ENCODE measurements at places on chromosomes 7 and 10. TPM values are rescaled to one million over a fixed set of nuclear protein-coding genes. Genes with fewer than 3 reads are reported as not detected.

The CPN1 gene
- total RNA-seq = not detected

The EMX2 gene
- 0.42 TPM for total RNA-seq

The OPN1SW gene
- total RNA-seq = not detected

The ELN gene
- 29.0 TPM for total RNA-seq

The RALA gene
- 38.0 TPM for total RNA-seq

The CARD11 gene
- total RNA-seq = 0.37 TPM

Measured in left ventricle myocardium superior (tissue), 1 donor.